Ascending aorta (tissue), 2 donors: ENCODE measurements at places on chromosomes 2 and 18. TPM values are rescaled to one million over a fixed set of nuclear protein-coding genes. Genes with fewer than 3 reads are reported as not detected.

Gene CHCHD5
- 26.5 TPM for total RNA-seq

Gene ZDBF2
- 5.0 TPM for total RNA-seq

GRCh38 chr2:40395169-40396073 lies 56.5 kb downstream of the SLC8A1 start:
- H3K36me3 ChIP-seq, result no peaks in the 10 kb centered on the region
- H3K27ac ChIP-seq, result peak overlapping the region; percentile 24
- H3K4me1 ChIP-seq, result peaks cover 6% of the 10 kb centered on the region
- no peak for DNase-seq
- no peaks in the 10 kb centered on the region for H3K27me3 ChIP-seq

DNA sequence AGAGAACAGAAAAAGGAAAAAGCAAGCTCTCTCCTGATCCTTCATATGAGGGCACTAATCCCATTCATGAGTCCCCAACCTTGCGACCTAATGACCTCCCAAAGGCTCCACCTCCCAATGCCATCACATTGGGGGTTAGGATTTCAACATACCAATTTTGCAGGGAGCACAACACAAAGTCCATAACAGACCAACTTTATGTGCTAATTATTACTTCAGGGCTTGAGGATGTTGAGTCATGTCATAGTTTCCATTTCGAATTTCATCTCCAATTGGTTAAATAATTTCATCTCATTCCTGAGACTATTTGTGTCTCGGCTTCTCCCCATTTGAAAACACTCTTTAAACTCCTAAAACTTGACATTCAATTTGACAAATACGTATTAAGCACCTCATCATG lies 69.9 kb upstream of the KLF7 start:
- no peak for DNase-seq
- no peak overlapping the region for H3K4me3 ChIP-seq
- no peak overlapping the region for H3K27ac ChIP-seq
- peaks cover 12% of the 10 kb centered on the region for H3K4me1 ChIP-seq
- no peaks in the 10 kb centered on the region for H3K36me3 ChIP-seq
- H3K27me3 ChIP-seq, result no peaks in the 10 kb centered on the region

GRCh38 chr2:186532891-186533290 lies 46.8 kb downstream of the ZC3H15 start:
- DNase-seq, result no peak
- H3K27ac ChIP-seq, result no peak overlapping the region
- no peaks in the 10 kb centered on the region for H3K27me3 ChIP-seq
- no peaks in the 10 kb centered on the region for H3K4me1 ChIP-seq
- H3K36me3 ChIP-seq, result no peaks in the 10 kb centered on the region
- no peak overlapping the region for H3K4me3 ChIP-seq

DNA sequence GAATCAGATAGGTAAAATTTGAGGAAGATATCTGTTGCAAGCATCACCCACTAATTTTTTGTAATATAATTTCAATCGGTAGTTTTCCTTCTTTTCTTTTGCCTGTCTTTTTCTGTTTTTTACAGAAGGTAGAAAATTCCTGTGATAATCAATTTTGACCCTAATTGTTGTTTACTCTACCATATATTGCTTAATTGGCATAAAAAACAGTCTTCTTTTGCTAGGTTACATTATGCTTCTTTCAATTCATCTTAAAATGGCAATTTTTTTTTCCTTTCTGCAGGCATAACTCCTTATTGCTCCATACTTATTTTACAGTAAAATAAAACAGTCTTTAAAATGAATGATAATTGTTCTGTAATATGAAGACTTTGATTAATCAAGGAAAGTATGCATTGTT lies 286.2 kb upstream of the LRP1B start:
- DNase-seq, result no peak
- no peak overlapping the region for H3K27ac ChIP-seq
- no peaks in the 10 kb centered on the region for H3K27me3 ChIP-seq
- H3K4me1 ChIP-seq, result no peaks in the 10 kb centered on the region
- H3K4me3 ChIP-seq, result no peak overlapping the region

DNA sequence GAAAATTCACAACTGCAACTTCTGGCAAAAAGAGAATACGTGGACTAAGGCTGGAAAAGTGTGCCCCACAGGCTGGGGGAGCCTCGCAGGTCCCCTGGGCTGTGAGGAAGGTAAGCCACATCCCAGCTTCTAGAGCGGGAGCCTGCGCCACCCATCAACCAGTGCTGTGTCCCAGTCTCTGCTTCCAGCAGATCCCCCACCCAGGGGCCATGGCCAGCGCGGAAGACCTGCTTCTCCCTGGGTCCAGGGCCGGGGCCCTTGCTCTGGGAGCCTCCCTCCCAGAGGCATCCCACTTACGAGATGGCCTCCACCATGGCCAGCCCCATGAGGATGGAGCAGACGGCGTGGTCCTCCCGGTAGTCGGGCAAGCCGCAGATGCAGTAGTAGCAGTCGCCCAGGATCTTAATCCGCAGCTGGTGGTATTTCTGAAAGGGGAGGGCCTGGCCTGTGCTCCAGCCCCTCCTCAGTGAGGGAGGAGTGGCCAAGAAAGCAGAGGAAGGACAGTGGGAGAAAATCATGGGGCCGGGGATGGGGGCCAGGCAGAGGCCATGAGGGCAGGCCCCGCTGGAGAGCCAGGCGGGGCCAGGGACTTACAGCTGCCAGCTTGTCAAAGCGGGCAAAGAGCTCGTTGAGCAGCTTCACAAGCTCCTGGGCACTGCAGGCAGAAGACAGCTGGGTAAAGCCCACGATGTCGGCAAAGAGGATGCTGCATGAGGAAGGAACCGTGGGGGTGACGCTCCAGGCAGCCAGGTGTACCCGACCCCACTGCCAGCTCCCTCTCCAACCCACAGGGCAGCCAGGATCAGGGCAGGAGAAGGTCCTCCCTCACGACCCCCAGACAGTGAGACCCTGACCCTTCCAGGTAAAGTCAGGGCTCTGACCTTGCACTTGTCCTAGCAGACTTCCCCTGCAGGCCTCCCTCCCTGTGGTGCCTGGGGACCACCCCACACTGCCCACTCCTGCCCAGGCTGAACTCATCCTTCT lies 48.0 kb downstream of the CENPO start:
- DNase-seq, result no peak
- H3K27ac ChIP-seq, result no peak overlapping the region
- no peak overlapping the region for H3K4me3 ChIP-seq
- H3K36me3 ChIP-seq, result peaks cover 26% of the 10 kb centered on the region
- H3K4me1 ChIP-seq, result no peaks in the 10 kb centered on the region

GRCh38 chr2:97707362-97708047 lies 5.9 kb upstream of the ZAP70 start:
- no peaks in the 10 kb centered on the region for H3K36me3 ChIP-seq
- no peaks in the 10 kb centered on the region for H3K4me1 ChIP-seq
- no peaks in the 10 kb centered on the region for H3K27me3 ChIP-seq
- no peak for DNase-seq

GRCh38 chr2:150476809-150477302 lies 10.6 kb downstream of the RND3 start:
- no peaks in the 10 kb centered on the region for H3K27me3 ChIP-seq
- peaks cover 18% of the 10 kb centered on the region for H3K36me3 ChIP-seq
- H3K27ac ChIP-seq, result peak overlapping the region; percentile 74
- peak overlapping the region; percentile 50 for H3K4me3 ChIP-seq

- no peaks in the 10 kb centered on the region for H3K4me1 ChIP-seq
- no peak overlapping the region for H3K4me3 ChIP-seq
- no peaks in the 10 kb centered on the region for H3K27me3 ChIP-seq
- no peak overlapping the region for H3K27ac ChIP-seq
These were observed 248.7 kb downstream of the ZNF385B start for GRCh38 chr2:179612591-179613298.

DNA sequence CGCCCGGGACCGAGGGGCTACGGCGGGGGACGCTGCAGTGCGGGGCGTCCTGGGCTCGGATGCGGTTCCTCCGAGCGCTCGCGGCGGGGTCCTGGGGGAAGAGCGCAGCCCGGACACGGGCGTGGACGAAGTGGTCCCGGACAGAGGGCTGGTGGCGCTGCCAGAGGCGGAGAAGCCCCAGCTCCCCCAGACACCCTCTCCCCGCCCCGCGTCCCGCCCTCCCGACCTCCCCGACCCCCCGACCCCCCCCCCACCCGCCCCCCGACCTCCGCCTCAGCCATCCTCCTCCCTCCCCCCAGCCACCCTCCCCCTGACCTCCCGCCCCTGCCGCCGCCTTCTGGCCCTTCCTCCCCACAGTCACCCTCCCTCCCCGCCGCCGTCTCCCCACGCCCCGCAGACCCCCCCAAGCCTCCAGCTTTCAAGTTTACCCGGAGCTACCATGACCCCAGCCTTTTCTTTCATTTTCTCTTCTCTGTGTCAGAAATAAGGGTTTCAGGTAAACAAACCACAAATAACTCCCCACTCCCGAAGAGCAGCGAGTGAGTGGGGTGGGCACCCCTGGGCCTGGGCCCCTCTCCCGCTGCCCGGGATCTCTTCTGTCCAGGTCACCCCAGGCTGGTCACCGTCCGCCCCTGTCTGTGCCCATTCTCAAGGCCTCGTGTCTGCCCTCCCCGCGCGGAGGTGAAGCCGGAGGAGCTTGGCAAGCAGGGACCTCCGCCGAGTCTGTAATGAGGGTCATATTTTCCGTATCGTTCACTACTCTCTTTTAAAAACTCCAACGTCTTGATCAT lies 5.1 kb downstream of the NFATC1 start:
- no peaks in the 10 kb centered on the region for H3K27me3 ChIP-seq
- H3K27ac ChIP-seq, result peak overlapping the region; percentile 89
- no peaks in the 10 kb centered on the region for H3K36me3 ChIP-seq
- DNase-seq, result no peak

- H3K27me3 ChIP-seq, result no peaks in the 10 kb centered on the region
- no peak for DNase-seq
- no peak overlapping the region for H3K27ac ChIP-seq
- H3K4me3 ChIP-seq, result no peak overlapping the region
- H3K36me3 ChIP-seq, result no peaks in the 10 kb centered on the region
These were observed 40.6 kb upstream of the RTTN start for GRCh38 chr18:70246061-70246466.
